NCI-H187 (cell line): ENCODE measurements at places on chromosomes 2 and 18.

DNA sequence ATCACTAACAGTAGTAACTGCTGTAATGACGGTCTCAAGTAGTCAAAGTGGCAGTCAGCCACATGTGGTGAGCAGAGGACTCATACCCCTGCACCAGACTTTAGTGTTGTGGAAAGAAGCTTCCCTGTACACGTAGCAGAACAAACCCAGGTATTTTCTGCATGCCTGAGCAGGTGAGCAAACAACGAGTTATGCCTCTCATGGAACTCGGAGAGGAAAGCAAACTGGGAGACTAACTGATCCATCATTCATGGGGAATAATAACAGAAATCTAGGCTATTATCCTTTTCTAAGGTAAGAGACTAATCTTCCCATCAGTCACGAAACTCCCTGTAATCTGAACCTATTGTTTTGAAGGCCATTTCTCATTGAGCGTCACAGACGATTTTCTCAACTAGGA is 1495.2 kb upstream of the NXPH2 start:
- DNase-seq, result no peak

- DNase-seq, result no peak
Observed at GRCh38 chr2:240919161-240919781, 13.1 kb downstream of the CROCC2 start.

GRCh38 chr2:118128826-118129225 is 40.6 kb downstream of the INSIG2 start:
- DNase-seq, result no peak

- DNase-seq, result no peak
Observed at GRCh38 chr18:13440277-13441248, 222.0 kb downstream of the LDLRAD4 start.

- DNase-seq, result no peak
Observed at GRCh38 chr2:241009601-241010530, 11.4 kb downstream of the SNED1 start.

GRCh38 chr2:157420771-157421323 is 23.0 kb downstream of the CYTIP start:
- no peak for DNase-seq

DNA sequence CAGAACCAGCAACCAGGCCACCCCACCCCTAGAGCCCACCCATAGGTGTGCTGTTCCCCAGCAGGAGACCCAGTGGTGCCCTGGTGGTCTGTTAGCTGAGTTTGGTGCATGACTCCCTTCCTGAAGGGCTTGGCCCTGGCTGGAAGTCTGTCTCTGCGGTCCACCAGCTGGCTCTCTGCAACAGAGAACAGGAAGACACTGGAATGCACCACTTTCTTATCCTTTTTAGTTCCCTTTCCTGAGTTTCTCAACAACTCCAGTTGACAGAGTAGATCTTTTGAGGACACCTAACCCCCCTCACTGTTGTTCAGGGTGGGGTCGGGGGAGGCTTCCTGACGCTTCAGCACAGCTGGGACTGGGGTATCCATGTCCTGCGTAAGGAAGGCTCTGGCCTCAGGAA is 11.9 kb upstream of the RPL37A start:
- no peak for DNase-seq

- DNase-seq, result no peak
Observed at GRCh38 chr2:110682267-110682666, 4.4 kb upstream of the BUB1 start.

- DNase-seq, result no peak
Observed at GRCh38 chr2:30248791-30249190, 17.5 kb downstream of the LBH start.

GRCh38 chr2:102331311-102331980 is 20.1 kb downstream of the IL1RL1 start:
- no peak for DNase-seq
